Stimulated activated CD4-positive, alpha-beta T cell treated with anti-CD3 and anti-CD28 coated beads, TNF-alpha, amount 100 ng/mL, for 1 hour (primary cell): ENCODE measurements at places on chromosomes 7 and 10.

DNA sequence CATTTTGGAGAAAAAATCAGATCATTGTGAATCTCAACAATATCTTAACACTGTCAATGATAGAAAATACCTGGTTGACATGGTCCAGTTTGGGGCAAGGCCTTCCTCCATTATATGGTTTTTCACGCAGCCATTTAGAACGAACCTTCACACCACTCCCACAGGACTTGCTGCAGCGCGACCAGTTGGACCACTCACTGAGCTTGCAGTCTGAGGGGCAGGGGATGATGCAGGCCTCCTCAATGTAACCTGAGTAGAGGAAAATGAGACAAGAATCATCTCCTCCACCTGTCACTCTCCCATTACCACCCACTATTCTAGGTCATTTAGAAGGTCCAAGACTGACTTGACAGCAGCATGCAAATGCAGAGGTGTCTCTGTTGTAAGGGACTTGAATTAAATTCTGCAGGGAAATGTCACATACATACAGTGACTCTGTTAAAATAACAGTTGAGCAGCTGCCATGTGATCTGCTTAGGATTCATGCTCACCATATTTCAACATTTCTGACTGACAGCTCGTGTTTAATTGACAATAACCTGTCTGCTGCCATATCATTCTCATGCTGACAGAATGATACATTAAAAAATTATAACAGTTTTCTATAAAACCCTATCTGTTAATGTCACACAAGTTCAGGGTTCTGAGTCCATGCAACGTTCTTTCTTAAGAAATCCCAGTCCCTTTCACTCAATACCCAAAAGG, 403.0 kb downstream of the THSD7A start:
- no peak for DNase-seq

DNA sequence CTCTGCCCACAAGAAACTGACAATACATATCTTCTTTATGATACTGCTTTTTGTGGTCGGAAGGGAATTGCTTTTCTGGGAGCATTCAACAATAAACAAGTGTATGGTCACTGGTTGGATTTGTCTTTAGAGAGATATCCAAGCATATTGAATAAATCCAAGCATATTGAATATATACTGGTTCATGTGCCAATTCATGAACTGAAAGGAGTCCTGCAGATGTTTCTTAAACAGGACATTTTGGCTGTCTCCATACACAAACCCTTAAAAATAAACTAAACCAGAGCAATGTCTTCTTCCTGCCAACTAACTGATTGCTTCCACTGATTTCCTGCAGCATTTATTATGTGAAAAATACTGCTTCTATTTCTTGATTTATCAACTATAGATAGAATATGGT, 173.9 kb downstream of the FOXP2 start:
- DNase-seq = no peak

- DNase-seq = no peak
Observed at GRCh38 chr10:82409671-82410070, 534.7 kb downstream of the NRG3 start.

DNA sequence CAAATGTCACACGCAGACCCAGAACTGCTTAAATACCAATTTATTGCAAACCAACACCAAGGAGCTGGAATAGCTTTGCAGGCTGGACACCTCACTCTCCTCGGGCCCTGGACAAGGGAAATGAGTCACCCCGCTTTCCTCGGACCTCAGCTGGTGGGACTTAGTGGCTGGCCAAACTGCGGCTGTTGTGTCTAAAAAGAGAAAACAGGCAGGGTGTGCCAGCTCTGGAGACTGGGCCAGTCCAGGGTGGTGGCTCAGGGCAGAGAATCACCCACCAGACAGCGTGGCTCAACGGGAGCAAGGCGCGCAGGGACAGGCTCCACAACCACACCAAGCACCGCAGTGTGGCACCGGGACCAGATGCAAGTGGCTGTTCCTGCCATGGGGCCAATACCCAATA, 58.2 kb upstream of the CAMK2B start:
- no peak for DNase-seq

- no peak for DNase-seq
Observed at GRCh38 chr7:31934551-31934950, 135.7 kb downstream of the PDE1C start.

DNA sequence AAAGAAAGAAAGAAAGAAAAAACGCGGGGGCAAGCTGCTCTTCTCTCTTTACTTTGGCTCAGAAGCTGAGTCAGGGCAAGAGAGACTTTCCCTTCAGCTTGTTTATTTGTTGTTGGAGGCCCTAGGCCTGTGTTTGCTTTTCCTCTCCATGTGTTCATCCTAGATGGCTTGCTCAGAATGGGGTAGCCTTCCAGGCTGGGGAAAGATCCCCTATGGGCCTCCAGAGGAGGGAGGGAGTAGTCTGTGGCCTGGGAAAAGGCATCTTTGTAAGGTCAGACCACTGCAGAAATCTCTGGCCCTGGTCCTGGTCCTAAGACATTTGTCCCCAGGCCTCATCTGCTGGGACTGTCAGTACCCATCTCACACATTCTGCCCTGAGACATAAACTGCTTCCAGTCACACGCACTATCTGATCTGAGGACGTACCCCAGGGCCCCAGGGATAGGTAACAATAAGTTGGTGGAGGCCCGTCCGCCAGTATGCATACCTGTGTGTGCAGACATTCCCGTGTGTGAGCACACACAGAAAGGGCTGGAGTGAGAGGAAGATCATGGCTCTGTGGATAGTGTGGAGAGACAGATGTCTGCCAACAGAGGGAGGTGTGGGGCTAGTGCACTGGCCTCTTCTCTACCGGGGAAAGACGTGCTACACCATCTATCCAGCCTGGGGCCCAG, 4.9 kb upstream of the SCD start:
- no peak for DNase-seq

- no peak for DNase-seq
Observed at GRCh38 chr10:30433306-30433729, 666 bp upstream of the MAP3K8 start.

DNA sequence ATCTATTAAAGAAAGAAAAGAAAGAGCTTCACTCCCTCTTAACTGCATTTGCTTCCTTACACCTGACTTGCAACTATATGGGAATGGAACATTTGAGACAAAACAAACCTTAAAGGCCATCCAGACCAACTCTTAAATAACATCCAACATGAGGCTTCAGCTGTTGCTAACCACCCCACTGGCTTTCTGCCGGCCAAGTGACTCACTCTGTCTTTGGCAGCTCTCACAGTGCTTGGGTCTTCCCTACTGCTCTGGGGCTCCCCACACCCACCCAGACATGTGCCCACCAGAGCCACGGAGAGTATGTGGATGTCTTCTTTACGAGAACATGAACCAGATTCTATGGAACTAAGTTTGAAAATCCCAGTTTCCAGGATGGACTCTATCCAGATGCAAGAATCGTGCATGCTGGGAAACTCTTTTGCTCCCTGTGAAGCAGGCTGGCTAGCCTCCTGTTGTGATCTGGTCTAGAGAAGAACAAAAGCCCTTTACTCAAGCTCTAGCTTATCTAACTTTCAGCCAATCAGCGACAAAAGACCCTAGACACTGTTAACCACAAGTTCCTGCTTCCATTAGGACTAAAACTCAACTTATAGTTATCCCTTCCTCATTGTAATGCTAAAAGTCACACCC, 245.7 kb downstream of the TCERG1L start:
- no peak for DNase-seq

DNA sequence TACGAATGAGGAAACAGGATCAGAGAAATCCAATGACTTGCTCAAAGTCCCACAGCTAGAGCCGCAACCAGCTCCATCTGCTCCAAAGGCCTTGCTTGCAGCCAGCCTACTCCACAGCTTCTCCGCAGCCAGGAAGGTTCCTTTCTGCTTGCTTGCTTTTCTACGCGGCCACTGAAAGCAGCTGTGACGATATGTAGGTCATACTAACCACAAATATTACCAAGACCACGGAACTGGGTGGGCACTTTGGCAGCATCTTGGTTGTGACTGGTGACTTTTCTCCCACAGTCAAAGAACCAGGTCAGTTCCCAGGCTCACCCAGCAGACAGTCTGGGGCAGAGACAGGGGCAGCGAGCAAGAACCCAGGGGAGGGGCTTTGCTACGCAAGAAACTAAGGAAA, 86.4 kb downstream of the FAM53B start:
- no peak for DNase-seq

DNA sequence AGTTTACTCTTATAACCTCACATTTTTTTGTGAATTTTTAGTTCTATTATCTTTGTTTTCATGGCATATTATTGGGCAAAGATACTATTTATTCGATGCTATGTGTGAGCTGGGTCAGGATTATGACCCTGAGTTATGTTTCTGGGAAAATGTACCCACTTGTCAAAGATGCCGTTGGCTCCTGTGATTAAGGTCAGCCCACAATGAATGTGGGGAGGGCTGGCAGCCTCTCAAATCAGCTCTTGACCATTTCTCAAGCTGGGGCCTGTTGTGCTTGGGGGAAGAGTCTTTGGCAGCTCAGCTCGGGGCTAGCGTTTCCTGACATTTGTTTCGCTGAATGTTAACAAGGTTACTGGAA, 97.5 kb downstream of the TCF7L2 start:
- no peak for DNase-seq

DNA sequence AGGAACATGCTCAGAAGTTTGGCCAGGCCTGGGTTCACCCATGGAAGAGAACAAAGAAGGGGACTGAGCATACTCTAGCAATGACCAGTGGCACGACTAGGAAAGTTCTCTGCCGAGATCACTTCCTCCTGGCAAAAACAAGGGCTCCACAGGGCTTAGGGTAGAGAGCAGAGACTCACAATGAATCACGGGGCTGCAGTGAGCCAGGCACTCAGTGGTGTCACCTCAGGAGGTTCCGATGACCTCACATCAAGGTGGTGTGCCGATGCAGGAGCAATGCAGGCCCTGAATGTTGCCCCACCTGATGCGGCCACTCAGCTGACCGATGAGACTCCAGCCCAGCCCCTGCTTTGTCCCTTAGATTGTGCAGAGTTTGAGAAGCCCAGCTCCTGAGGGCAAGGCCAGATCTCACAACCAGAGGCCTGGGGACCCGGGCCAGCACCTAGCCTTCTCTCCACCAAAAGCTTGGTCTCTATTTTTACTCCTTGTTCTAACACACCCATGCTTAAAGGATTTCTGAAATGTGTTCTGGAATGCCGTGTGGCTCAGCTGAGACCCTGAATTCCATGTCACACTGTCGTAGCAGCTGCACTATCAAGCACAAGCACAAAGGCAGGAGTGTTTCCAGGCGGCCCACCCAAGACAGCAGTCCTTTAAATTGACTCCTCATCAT, 60.9 kb downstream of the COBL start:
- no peak for DNase-seq
